Airway epithelial cell (primary cell): ENCODE measurements at places on chromosomes 7 and 10. TPM values are rescaled to one million over a fixed set of nuclear protein-coding genes. Genes with fewer than 3 reads are reported as not detected.

AMPH gene
- not detected in 2 replicates for total RNA-seq

UCN3 gene
- total RNA-seq = not detected in 2 replicates

SH2B2 gene
- 4.0 and 6.1 TPM in 2 replicates for total RNA-seq

STRIP2 gene
- total RNA-seq = 3.2 and 3.8 TPM in 2 replicates

MYL7 gene
- 0.51 TPM in 1 of 2 replicates, not detected in the other for total RNA-seq

SLC26A4 gene
- 0.85 TPM in 1 of 2 replicates, not detected in the other for total RNA-seq

CCDC136 gene
- total RNA-seq = 0.14 and 0.35 TPM in 2 replicates

TYW1B gene
- total RNA-seq = 0.37 and 0.56 TPM in 2 replicates

CLRN3 gene
- not detected in 2 replicates for total RNA-seq

TDRD1 gene
- 0.23 and 0.28 TPM in 2 replicates for total RNA-seq

VAX1 gene
- total RNA-seq = not detected in 2 replicates

PRPF18 gene
- 20.2 and 20.5 TPM in 2 replicates for total RNA-seq

IFIT2 gene
- 0.19 and 0.28 TPM in 2 replicates for total RNA-seq

INA gene
- total RNA-seq = 2.4 and 3.7 TPM in 2 replicates

FXYD4 gene
- total RNA-seq = not detected in 2 replicates

AKR1C3 gene
- 36.9 and 38.8 TPM in 2 replicates for total RNA-seq

HECW1 gene
- not detected in 2 replicates for total RNA-seq

BTBD16 gene
- total RNA-seq = 0.14 and 0.42 TPM in 2 replicates

GGCT gene
- 76.8 and 79.3 TPM in 2 replicates for total RNA-seq

PIP gene
- not detected in 2 replicates for total RNA-seq
